H7 (cell line): ENCODE measurements at places on chromosomes 12 and 14. TPM values are rescaled to one million over a fixed set of nuclear protein-coding genes. Genes with fewer than 3 reads are reported as not detected.

The HAL gene
- total RNA-seq = 0.10 and 0.15 TPM in 2 replicates

The OR10AD1 gene
- not detected in 2 replicates for total RNA-seq

The MUCL1 gene
- not detected in 2 replicates for total RNA-seq

The NPFF gene
- not detected in 2 replicates for total RNA-seq

The KRT86 gene
- total RNA-seq = not detected in 2 replicates

The RNFT2 gene
- 10.8 and 15.4 TPM in 2 replicates for total RNA-seq

The GUCY2C gene
- total RNA-seq = 1.1 and 2.5 TPM in 2 replicates

The CLEC7A gene
- total RNA-seq = 0.07 TPM in 2 replicates

The MIP gene
- not detected in 2 replicates for total RNA-seq

The PTPRB gene
- 0.62 and 1.0 TPM in 2 replicates for total RNA-seq

The RDH12 gene
- 0.48 and 1.1 TPM in 2 replicates for total RNA-seq

The BCL2L14 gene
- total RNA-seq = 0.33 and 1.9 TPM in 2 replicates
